GM10248 (cell line): ENCODE measurements at places on chromosomes 2 and 18.

DNA sequence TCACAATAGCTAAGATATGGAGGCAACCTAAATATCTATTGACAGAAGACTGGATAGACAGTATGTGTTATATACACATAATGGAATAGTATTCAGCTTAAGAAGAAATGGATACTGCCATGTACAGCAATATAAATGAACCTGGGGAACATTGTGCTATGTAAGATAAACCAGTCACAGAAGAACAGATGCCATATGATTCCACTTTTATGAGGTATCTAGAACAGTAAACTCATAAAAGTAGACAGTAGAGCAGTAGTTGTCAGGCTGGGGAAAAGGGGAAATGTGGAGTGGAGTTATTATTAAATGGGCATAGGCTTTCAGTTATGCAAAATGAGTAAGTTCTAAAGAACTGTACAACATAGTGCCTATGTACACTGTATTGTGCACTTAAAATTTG is 1055.7 kb upstream of the TMEFF2 start:
- DNase-seq = no peak

DNA sequence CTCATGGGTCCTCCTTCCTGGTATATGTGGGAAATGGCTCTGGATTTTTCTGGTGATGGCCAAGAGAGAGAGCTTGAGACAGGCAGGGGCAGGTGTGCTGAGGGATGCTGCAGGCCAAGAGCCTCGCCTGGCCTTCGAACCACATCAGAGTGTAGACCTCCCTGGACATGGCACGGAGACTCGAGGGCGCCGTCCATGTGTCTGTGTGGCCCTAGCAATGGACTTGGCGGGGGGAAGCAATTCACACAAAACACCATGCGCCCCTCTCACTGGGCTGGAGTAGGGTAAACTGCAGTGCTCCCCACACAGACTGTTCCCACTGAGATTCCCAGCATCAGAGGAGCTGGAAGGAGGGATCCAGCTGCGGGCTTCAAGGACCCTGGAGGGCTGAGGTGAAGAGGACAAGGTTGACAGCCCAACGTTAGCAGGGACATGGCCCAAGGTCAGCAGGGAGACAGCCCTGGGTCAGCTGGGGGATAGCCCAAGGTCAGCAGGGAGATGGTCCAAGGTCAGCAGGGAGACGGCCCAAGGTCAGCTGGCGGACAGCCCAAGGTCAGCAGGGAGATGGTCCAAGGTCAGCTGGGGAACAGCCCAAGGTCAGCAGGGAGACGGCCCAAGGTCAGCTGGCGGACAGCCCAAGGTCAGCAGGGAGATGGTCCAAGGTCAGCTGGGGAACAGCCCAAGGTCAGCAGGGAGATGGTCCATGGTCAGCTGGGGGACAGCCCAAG is 75.4 kb upstream of the HDAC4 start:
- no peak for DNase-seq

- DNase-seq = no peak
These were observed 151.6 kb upstream of the ZNF236 start for GRCh38 chr18:76670564-76671288.

DNA sequence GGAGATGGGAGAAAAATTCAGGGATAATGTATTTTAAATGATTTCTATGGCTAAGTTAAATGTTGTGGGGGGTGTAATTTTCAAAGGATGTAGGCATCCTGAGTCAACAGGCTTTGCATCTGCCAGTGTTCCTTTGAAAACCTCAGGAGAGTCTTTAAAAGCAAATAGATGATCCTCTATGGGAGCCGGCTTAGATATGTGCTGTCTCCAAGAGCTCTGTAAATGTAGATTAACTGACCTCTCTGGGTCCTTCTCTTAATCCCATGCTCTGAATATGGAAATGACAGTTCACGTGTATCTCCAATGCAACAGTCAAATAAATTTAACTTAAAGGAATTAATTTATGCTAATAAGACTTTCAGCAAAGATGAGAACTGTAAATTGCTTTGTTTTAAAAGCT is 292.7 kb downstream of the ERBB4 start:
- no peak for DNase-seq

DNA sequence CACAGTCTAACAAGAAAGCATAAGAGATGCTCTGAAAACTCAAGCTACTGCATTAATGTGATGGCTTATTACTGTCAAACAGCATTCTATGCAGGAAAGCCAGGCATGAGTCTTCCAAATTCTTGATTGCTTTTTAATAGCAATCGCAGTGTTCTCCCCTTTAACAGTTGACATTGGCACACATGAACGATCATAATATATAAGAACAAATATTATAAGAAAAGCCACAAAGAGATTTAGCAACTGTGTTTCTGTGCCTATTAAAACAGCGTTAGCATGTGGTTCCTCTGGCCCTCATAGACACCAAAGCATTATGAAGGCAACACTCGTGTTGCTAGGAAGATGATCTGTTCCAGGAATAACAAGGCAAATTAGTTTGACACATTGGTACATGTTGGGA is 245.0 kb downstream of the ACKR3 start:
- no peak for DNase-seq

DNA sequence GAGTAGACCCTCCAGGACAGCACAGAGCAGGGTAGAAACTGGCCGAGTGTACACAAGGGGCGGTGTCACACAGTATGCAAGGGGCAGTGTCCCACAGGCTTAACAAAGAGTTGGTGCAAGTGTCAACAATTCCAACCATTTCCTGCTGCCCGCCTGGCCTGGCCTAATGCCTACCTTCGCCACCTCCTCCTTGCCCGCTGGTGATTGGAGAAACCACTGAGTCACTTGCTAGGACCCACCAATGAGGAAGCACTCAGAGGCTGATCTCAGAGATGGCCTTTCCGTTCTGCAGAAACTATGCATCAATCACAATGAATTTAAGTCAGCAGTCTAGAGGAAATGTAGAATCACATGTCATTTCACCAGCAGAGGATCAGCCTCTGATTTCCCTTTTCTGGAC is 263.3 kb upstream of the PKDCC start:
- no peak for DNase-seq

- DNase-seq = no peak
These were observed 206.1 kb downstream of the SMAD2 start for GRCh38 chr18:47724186-47724975.

- DNase-seq = no peak
These were observed 755.0 kb upstream of the RAB6C start for GRCh38 chr2:129224486-129224885.

DNA sequence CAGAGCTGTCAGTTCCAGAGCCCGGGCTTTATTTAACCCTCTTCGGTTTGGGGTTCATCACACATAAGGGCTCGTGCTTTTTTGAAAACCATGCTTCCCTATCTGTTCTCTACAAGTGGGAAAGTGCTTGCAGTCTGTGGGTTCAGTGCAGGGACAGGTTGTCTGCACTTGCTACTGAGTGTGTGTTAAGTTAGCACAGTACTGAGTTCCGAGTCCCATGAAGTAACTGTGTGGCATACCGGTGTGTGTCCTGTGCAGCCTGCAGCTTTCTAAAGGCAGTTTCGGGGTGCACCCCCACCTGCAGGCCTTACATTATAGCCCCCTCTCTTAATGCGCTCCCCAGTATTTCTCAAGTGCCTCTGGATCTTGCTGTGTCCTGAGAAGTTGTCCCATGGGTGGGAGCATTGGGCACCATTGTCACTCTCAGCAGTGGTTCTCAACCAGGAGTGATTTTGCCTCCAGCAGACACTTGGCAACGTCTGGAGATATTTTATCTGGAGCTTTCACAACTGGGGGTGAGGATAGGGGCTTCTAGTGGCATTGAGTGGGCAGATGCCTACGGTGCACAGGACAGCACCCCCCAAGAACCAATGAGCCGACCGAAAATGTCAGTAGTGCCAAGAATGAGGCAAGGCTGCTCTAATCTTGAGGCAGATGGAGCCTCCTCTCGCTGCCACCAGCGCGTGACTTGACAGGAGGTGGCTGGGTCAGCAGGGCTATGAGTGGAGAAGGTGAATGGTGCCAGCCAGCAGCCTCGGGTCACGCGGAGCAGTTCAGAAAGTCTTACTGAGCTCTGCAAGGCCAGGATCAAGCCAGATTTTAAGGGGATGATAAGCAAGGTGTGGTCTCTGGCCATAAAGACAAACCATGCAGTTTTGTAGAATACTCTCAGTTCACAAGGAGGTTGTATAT is 152.2 kb downstream of the SMAD7 start:
- DNase-seq = no peak
